ENCODE measurements at places on chromosomes 1 and 21.

DNA sequence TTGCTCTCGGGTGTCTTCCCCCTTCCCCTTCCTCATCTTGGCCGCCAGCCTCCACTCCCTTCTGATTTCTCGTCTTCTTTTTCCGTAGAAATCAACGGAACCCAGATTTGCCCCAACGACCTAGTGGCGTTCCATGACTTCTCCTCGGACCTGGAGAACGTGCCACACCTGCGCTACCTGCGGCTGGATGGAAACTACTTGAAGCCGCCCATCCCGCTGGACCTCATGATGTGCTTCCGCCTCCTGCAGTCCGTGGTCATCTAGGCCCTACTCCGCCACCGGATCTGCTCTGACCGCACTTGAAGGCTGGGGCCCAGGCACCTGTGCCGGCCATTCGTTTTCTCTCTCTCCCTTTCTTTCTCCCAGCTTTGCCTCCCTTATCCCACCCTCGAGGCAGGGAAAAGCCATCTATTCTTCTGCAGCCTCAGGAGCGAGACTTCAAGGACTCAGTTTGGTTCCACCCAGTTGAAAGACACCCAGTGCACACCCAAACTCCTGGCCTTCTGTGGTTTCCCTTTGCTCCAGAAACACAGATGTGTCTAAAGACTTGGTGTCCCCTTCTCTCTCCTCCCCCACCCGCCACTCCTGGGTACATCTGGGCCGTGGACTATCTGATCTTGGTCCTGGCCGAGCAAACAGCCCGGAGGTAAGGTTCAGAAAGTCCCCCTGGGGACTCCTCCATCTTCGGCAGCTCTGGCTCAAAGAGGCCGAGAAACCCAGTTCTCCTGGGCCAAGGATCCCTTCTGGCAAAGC lies 7.2 kb upstream of the OPTC start:
- DNase-seq: no peak

- no peak for DNase-seq
Measured at GRCh38 chr1:155131285-155131684, 3.6 kb downstream of the EFNA1 start.

- peak; percentile 87 for DNase-seq
Measured at GRCh38 chr1:182615468-182616129, 11.4 kb upstream of the RGS16 start.

DNA sequence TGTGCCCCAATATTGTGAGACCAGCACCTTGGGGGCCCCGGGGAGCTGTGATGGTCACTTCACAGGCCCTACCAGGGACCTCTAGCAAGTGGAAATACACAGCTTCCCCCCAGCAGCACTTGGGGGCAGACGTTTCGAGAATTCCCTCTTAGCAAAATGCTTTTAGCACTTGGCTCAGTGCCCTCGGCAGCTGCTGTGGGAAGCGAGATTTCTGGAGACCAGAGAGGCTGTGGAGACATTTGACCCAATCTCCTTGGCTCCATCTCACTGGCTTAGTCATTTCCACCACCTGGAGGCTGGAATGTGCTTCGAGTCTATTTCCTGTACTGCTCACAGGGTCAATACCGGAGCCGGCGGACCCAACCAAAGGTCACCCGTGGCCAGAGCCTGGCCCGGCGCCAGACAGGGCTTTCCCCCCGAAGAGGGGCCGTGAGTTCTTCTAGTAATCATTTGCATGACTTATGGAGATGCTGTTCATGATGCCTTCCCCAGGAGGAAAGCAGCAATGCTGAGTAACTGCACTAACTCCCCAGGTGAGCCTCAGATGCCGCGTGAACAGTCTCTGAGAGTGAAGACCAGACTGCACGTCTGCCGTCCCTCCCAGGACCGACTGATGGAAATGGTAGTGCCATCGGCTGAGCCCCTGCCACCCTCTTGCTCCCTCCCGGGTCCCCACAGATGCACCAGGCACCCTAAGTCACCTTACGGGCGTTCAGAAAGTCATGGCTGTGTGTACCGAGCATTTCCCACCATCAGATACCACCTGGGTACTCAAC lies 4.4 kb upstream of the C2CD2 start:
- peak; percentile 95 for DNase-seq
